GM13976 (cell line): ENCODE measurements at places on chromosomes 13 and 19.

GRCh38 chr19:1250437-1251260 lies 2.3 kb downstream of the MIDN start:
- DNase-seq = no peak

GRCh38 chr13:23377983-23378632 lies 55.4 kb downstream of the SACS start:
- DNase-seq = peak; percentile 56

GRCh38 chr19:52335768-52336116 lies 301 bp upstream of the ZNF610 start:
- no peak for DNase-seq

DNA sequence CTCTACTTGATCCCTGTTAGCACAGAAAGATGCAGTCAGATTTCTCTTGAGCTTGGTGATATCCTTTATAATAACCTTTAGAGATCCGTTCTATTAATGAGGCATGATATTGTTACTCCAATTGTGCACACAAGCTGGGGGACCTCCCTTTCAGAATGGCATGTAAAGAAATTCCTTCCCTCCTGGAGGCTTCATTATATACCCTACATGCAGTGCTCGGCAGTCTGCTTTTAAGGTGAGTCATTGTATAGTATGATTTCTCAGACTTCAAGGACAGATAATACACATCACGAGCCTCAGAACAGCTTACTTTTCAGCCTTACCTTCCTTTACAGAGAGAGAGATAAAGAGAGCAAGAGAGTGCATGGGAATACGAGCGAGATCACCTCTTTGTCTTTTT lies 261.3 kb downstream of the ATP8A2 start:
- DNase-seq = no peak

DNA sequence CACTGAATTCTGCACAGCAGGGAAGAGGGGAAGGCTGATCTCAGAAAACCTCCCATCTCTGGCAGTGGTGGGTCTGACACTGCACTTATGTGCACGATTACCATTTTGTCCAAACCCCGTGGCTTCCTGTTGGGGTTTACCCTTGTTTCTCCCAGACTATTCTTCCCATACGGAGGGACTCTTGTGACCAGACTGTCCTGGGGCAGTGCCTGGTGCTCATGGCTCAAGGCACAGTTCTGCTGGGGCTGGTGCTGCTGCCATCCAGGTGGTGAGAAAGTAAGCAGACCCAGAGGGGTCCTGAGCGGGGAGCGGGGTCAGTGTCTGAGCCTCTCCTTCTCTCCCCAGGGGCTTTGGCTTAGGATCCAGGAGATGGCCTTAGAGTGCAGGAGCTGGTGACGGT lies 5.1 kb upstream of the SIGLEC9 start:
- DNase-seq = no peak

DNA sequence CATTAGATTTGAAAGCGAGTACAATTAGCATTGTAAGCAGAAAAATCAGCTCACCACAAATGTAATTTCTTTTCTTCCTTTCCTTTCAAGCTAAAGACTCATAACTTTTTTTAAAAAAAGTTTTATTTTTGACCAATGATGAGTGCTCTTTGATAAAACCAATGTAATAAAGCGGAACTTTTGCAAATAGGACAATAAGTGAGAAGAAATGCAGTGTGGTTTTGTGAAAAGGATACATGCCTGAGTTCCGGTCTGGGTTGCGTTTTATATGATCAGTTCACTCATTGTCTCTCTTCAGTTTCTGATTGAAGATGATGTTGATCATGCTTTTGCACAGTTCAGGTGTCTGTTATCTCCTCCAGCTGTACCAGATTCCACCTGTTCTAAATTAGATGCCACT lies 274.4 kb downstream of the KLF12 start:
- DNase-seq = no peak

- DNase-seq = no peak
Measured at GRCh38 chr19:47507012-47507411, 7.9 kb downstream of the NAPA start.

GRCh38 chr19:54336893-54337857 lies 1.8 kb downstream of the LILRA4 start:
- no peak for DNase-seq

GRCh38 chr19:39053276-39054090 lies 21.1 kb upstream of the FBXO27 start:
- DNase-seq = no peak

DNA sequence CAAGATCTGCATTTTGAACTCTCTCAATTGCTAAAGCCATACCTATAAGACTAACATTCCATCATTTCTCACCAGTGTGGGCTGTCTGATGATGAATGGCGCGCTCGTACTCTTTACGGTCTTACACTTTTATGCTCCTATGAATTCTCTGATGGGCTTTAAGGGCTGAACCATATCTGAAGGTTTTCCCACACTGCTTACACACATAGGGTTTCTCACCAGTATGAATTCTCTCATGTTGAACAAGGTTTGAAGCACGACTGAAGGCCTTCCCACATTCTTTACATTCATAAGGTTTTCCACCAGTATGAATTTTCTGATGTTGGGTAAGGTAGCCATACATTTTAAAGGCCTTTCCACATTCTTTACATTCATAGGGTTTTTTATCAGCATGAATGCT lies 18.8 kb upstream of the ZNF607 start:
- DNase-seq = no peak

DNA sequence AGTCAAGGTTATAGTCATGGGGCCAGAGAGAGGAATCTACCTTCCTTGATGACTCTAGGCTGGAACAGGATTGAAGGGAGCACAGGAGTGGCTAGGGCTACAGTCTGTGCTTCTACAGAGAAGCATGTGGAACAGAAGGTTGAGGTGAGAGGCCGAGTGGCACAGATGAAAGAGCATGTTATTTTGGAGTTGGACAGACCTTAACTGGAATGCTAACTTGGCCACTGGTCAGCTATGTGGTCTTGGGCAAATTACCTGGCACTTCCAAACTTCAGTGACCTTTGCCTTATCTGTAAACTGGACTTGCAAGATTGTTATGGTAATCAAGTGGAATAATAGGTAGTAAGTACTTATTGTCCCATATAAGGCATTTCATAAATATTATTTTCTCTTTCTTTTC lies 252.7 kb downstream of the KCNRG start:
- no peak for DNase-seq

- no peak for DNase-seq
Measured at GRCh38 chr13:91303031-91303430, 44.5 kb upstream of the MIR17HG start.

DNA sequence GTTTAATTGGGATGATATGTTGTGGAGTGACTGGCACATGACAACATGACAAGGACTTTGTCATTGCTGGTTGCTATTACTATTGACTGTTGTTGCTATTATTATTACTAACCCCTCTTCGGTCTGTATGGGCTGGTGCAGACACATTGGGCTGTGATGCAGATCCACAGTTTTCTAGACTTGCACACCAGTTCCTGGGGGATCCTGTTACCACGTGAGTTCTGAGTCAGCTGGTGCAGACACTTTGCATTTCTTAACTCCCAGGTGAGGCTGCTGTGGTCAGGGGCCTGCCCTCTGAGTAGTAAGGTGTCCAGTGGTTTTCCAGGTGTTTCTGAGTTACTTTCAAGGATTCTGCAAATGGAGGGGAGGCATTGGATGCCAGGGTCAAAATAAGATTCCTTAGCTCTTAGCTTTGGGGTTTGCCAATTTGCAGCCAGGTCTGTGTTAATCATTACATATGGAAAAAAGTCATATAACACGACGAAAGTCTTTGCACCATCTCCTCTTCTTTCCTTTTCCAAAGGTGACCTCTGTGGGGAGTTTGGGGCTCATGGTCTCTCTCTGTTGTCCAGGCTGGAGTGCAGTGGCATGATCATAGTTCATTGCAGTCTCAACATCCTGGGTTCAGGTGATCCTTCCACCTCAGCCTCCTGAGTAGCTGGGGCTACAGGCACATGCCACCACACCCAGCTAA lies 19.3 kb downstream of the BICRA start:
- DNase-seq = no peak

DNA sequence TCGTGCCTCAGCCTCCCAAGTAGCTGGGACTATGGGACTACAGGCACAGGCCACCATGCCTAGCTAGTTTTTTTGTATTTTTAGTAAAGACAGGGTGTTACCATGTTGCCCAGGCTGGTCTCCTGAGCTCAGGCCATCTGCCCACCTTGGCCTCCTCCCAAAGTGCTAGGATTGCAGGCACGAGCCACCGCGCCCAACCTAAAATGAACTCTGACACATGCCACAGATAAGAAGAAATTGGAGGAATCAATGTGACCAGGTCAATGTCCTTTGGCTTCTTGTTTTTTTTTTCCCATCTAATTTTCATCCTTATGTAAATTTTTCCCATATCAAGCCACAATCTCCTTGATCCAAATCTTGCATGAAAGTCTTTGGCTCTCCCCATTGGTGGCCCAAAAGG lies 68.1 kb upstream of the SOX21 start:
- DNase-seq = no peak

GRCh38 chr13:75946536-75947284 lies 310.6 kb downstream of the LMO7 start:
- DNase-seq = no peak

DNA sequence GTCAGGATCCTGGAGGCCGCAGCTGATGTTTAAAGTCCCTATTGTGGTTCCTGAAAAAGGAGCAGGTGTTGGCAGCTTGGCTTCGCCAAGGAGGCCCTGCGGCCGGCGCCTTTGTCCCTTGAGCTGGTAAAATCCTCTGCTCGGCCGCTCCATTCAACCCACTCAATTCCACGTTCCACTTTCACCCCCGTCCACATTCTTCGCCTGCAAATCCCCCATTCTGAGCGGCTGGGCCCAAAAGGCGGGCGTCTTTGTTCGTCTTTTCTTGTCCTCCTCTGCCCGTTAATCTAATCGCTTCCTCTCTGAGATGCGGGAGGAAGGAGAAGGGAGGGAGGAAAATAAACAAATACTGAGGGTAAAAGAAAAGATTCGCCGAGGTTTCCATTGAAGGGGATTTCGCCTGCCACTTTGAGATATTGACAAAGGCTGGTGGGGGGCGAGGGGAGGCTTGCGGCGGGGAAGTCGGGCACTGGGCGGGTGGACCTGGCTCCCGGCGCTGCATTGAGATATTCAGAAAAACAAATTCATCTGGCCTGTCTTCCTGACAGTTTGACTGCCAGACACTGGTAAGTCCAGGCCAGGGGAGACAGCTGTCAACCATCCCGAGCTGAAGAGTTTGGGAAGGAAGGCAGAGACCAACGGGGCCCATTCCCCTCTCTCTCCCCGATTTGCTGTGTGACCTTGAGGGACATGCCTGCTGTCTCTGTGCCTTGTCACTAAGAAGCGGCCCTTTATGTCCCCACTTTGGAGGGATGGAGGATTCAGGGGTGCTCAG lies 37.6 kb downstream of the ZNRF4 start:
- no peak for DNase-seq

DNA sequence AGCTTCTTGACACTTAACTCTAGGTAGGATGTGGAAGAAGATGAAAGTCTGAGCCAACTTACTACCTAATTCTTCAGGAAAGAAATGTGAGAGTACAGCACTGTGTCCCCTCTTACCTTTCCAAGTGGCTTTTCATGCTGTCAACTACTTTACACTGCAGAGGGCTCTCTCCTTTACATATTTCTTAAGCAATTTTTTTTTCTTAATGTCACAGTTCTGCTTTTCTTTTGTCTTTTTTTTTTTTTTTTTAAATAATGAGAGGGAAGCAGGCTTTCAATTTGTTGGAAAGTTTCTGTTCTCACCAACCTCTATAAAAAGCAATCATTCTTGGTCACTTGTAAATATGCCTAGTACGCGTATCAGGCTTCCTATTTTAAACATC lies 212.7 kb upstream of the MIR17HG start:
- no peak for DNase-seq

GRCh38 chr19:16139752-16140151 lies 3.7 kb upstream of the HSH2D start:
- peak; percentile 59 for DNase-seq

DNA sequence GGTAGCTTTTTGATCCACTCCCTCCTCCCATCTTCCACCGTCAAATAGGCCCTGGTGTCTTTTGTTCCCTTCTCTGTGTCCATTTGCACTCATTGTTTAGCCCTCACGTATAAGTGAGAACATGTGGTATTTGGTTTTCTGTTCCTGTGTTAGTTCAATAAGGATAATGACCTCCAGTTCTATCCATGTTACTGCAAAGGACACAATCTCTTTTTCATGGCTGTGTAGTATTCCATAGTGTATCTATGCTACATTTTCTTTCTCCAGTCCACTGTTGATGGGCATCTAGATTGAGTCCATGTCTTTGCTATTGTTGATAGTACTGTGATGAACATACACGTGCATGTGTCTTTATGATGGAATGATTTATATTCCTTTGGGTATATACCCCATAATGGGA lies 136.0 kb upstream of the USP29 start:
- no peak for DNase-seq

DNA sequence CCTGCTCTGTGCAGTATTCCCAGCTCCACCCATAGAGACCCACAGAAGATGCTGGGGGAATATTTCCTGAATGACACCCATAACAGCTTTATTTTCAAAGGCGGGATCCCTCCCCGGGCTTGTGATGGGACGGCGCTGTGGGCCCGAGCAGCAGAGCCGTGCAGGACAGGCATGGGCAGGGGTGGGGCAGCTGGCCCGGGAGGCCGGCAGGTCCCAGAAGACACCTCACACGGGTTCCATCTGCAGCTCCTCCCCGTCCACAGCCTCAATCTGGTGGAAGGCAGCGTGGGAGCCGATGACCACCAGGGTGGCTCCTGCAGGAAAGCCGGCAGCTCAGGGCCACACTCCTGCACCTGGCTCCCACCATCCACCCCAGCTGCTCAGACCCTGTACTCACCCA lies 2.5 kb downstream of the RABAC1 start:
- no peak for DNase-seq

DNA sequence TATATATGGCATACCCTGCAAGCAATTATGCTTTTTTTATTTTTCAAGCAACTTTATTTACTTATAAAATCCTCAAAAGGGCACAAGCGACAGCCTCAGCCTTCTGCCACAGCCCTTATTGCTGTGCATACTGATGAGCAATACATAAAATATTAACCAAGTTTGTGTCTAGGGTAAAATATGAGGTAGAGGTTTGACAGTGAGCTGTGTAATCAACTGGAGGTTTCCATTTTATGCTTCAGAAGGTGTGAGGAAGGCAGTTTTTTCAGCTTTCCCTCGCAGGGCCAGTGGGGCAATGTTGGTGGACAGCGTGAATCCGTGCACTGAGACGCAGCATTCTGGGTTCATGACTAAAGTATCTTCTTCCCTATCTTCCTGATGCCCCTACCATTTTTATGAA lies 310.4 kb downstream of the IRS2 start:
- no peak for DNase-seq

DNA sequence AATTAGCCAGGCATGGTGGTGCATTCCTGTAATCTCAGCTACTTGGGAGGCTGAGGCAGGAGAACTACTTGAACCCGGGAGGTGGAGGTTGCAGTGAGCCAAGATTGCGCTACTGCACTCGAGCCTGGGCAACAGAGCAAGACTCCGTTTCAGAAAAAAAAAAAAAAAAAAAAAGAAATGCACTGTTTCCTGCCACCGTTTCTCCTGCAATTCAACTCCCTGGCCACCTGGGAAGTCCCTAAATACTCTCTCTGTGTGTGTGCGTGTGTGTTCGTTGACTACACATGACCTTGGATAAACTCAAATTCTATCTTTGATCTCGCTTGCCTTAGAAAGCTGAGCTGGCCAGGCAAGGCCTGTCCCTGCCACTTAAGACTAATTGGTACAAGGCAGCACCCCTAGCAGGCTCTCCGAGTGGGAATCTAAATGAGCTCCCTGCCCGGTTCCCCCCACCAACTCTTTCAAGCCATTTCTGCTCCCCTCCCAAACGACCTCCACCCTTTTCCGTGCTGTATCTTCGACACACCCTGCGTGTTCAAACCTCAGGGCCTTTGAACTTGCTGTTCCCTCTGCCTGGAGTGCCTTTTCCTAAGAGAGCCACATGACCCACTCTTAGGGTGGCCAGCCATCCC lies 5.2 kb upstream of the BCAT2 start:
- peak; percentile 62 for DNase-seq

GRCh38 chr13:113258321-113259054 lies 38.6 kb upstream of the LAMP1 start:
- no peak for DNase-seq
